ENCODE measurements at places on chromosomes 6 and 20. TPM values are rescaled to one million over a fixed set of nuclear protein-coding genes. Genes with fewer than 3 reads are reported as not detected.

CENPW gene
- 1.4 TPM for total RNA-seq

AIF1 gene
- 17.9 TPM for total RNA-seq

MOXD1 gene
- total RNA-seq, result not detected

HLA-DPA1 gene
- 73.5 TPM for total RNA-seq

C20orf204 gene
- total RNA-seq, result 5.5 TPM

SPATS1 gene
- total RNA-seq, result not detected

SLC32A1 gene
- not detected for total RNA-seq

POPDC3 gene
- not detected for total RNA-seq

ME1 gene
- not detected for total RNA-seq

WASF1 gene
- 0.25 TPM for total RNA-seq

LPA gene
- total RNA-seq, result not detected

TSHZ2 gene
- total RNA-seq, result not detected

GDAP1L1 gene
- not detected for total RNA-seq

SMLR1 gene
- not detected for total RNA-seq

PTCRA gene
- 4.7 TPM for total RNA-seq
